Amniotic stem cell (primary cell): ENCODE measurements at places on chromosomes 7 and 10.

GRCh38 chr7:771234-772004 is 44.3 kb upstream of the PRKAR1B start:
- DNase-seq: no peak

GRCh38 chr7:46024263-46024916 is 103.3 kb upstream of the IGFBP3 start:
- DNase-seq: no peak

DNA sequence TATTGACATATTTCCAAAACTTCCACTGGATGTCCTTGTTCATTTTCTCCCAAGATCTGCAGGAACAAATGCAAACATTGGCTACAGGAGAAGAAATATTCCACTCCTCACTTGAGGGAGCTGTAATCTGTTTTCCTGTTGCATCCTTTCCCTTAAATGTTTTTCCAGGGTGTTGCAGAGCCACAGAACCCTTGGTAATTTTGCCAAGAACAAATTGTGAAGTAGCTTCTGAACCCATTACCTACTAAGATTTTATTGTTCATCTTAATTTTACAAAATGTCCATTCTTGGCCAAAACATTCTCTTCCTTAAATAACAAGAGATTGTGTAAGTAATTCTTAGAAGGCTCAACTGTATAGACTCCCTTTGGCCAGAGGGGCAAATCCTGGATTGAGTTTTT is 177.0 kb downstream of the GNAT3 start:
- DNase-seq: no peak

DNA sequence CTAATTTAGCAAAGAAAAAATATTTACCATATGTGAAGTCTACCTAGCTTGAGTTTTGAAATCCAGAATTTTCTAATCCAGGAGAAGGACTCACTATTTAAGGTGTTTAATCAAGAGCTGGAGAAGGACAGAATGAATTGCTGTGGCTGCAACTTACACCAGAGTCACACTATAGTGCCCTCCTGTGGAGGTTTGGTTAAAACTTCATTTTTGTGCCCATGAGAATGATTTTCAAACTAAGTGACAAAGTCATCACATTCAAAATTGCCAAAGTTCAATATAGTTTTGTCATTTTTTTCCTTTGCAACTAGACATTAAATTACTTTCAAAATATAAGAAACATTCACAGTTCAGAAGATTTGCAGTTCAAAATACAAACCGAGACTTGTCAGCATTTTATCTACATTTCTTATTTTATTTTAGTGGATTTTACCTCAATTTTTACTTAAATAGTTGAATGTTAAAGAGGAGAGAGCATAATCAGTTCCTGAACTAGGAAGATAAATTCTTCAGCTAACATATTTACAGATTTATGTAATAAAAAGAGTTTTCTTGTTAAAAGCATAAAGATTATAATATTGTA is 70.7 kb downstream of the CABCOCO1 start:
- peak; percentile 39 for DNase-seq
